ENCODE measurements at places on chromosomes 3 and 15.

DNA sequence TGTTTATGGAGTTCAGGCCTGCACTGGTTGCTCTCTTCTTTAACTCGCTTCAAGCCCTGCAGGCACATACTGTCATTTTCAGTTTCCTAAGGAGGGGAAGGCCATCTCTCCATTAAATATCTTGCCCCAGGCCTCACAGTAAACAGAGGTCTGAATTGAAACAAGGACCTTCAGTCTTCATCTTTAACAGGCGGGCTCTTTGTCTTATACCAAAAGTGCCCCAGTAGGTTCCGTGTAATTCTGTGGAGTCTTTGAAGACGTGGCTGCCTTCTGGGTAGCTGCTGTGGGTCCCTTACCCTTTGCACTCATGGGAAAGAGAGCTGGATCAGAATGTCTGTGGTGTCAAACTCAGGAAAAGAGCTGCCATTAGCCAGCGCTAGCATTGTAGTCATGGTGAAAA lies 161.2 kb downstream of the APBA2 start:
- DNase-seq, result no peak

DNA sequence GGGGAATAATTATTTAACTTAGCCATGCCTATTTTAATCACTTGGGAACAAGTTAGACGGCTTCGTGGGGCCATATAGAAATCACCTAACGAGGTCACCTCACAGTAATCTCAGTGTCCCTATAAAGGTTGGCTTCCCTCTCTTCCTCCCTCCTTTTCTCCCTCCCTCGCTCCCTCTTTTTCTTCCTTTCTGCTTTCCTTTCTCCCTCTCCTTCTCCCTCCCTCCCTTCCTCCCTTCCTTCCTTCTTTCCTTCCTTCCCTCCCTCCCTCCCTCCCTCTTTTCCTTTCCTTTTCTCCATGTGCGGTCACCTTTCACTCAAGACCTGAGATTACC lies 206.1 kb upstream of the DPH6 start:
- no peak for DNase-seq

DNA sequence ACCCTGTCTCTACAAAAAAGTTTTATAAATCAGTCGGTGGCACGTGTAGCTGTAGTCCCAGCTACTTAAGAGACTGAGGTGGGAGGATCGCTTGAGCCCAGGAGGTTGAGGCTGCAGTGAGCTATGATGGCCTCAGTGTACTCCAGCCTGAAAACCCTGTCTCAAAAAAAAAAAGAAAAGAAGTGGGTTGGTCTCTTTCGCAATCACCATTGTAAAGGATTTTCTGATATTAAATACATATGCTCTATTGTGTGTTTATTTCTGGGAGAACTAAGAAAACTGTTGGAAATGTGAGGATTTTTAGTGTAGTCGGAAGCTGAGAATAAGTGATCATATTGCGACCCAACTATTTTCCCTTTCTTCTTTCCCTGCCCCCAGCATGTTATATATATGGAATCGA lies 7.5 kb downstream of the ZNF710 start:
- no peak for DNase-seq

DNA sequence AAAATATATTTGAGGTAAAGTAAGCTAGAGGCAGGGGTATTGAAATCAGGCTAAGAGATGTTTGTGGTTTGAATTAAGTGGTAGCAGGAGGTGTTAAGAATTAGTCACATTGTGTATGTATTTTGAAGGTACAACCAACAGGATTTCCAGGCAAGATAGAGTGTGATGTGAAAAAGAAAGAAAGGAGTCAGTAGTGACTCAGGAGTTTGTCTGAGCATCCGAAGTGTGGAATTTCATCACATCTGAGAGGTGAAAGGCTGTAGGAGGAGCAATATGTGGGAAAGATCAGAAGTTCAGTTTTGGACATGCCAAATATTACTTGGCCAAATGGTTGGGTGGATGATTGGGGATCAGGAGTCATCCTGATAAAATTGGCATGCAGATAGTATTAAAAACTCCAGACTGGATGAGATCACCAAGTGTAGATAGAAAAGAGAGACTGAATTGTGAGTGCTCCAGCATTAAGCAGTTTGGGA lies 32.1 kb upstream of the EBLN2 start:
- DNase-seq, result peak; percentile 89

GRCh38 chr15:58392611-58393161 lies 39.1 kb upstream of the LIPC start:
- DNase-seq, result no peak

DNA sequence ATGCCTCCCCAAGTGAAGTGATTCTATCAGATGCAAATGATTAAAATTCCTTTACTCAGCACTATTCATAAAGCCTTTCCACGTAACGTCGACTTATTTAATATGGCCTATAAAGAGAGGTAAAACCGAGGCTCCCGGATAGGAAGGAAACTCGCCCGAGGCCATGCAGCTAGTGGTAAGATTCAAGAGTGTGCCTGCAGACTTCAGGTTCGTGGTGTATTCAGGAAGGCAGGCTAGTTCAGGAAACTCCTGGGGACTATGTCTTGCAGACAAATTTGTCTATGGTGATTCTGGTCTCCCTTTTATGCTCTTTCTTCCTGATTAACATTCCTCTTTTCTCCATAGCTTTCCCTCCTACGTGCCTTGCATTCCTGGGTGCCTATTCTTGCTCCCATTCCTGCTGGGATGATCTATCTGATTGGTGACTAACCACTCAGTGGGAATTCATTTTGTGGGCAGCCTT lies 150.7 kb downstream of the SST start:
- DNase-seq, result peak; percentile 92

GRCh38 chr3:15476378-15476777 lies 45.1 kb downstream of the COLQ start:
- DNase-seq, result no peak

DNA sequence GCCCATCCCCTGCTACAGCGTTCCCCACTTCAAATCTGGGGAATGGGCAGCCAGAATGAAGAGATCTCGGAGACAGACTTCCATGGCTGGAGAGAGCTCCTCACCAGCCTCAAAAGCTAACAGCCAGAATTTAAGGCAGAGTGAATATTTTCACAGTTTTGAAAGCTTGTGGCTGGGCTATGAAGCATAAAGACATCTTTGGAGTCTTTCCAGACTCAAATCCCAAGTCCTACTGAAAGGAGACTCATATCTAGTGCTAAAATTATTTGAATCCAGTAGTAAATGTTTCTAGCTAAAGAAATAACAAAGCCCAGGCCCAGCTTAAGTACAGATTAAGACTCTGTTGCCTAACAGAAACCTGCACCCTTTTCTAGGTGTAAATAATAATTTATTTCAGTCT lies 628.4 kb upstream of the ALCAM start:
- peak; percentile 21 for DNase-seq

DNA sequence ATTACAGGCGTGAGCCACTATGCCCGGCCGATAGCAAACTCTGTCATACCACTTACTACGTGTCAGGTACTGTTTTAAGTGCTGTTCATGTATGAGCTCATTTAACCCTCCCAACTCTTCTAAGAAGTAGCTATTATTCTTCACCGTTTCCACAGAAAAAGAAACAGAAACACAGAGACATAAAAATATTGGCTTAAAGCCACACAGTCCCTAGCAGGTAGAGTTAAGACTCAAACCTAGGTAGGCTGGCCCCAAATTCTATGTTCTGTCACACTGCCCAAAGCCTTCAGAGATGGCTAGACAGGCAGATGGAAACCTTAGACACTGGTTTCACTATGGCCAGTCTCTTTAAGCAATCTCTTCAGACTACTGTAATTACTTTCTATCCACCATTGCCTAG lies 149.8 kb upstream of the KCNMB2 start:
- no peak for DNase-seq

DNA sequence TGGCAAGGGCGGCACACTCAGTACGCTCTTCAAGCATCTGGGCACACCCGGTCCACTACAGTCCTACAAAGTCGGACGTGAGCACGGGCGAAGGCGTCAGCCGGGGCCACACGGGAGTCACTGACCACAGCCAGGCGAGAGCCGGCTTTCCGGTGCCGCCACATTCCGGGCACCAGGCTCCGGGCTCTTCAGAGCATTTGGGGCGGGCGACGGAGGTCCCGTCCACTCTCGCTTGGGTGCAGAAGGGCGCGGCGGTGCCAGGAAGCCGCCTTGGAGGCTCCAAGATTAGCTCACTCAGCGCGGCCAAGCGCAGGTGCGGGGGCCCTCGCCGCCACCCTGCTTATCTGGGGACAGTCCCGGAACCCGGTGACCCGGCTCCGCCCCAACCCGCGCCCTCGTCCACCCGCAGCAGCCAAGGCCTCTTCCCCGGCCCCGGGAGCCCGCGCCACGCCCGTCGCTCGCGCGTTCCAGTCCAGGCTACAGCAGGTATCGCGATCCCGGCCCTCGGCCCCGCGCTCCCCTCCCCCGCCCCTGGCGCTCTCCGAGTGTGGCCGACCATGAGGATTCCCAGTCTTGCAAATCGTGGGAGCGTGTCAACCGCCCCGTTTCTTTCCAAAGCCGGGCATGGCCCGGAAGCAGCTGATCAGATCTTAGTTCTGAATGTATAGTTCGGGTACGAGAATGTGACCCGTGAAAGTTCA lies at the start of gene ADPRH:
Gene ADPRH (plus strand): TSS at position 127 of the 701 bp plus-strand sequence. CDS start 2,678 bp downstream, outside the sequence.
- peak; percentile 65 for DNase-seq

DNA sequence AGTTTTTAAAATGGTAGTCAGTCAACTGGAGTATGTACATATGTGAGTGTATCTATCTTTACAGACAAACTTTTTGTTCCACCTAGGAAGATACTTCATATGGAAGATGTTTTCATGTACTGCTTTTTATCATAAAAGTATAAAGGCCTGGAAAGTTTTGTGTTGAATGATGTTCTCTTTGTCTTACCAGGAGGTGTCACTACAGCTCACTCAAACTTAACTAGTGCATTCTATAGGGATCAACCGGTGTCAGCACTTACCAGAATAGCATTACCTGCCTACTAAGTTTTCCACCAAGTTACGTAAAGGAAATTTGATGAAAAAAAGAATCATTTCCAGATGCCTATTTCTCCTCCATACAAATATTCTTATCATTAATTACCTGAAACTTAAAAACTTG lies 522.6 kb upstream of the SEMA6D start:
- peak; percentile 23 for DNase-seq

GRCh38 chr3:86801921-86802320 lies 189.0 kb downstream of the VGLL3 start:
- DNase-seq, result peak; percentile 74

- DNase-seq, result peak; percentile 74
Measured at GRCh38 chr3:154779571-154779970, 300.5 kb upstream of the MME start.

DNA sequence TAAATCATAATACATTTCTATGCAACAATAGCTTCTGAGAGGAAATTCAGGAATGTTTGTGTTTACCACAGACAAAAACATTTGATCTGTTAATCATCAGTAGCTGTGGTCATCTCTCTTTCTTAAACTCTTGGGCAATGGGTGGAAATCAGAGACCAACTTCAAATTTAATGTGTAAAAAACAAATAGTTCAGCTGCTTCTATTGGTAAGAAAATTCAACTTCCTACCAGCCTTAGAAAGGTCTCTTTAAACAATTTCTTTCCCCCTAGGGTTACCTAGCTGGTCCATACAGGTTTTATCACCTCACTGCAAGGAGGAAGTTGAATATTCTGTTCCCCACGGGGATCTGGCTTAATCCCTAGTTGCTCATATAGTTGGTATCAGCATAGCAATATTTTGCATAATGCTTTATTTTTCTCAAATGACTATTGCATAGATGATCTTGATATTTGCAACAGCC lies 20.3 kb upstream of the PPP4R2 start:
- peak; percentile 46 for DNase-seq

DNA sequence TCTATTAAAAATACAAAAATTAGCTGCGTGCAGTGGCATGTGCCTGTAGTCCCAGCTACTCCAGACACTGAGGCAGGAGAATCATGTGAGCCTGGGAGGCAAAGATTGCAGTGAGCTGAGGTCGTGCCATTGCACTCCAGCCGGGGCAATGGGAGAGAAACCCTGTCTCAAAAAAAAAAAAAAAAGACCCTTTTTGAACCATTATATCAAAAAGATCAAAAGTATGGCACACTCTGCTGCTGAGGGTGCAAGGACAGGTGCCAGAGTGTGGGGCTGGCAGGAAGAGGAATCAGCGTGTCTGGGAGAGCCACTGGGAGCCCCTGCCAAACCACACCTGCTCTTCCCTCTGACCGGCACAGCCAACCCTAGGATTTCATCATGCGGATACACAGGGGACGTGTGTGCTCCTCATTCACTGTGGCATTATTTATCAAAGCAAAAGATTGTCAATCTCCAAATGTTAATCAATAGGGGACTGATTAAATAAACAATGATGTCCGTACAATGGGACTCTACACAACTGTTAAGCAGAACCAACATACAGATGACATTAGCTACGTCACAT lies 147.3 kb upstream of the TLE3 start:
- DNase-seq, result no peak

- DNase-seq, result peak; percentile 55
Measured at GRCh38 chr15:94029495-94029894, 201.9 kb upstream of the MCTP2 start.

Data from EH (cell line).